ENCODE measurements at places on chromosomes 1 and 21.

GRCh38 chr1:57926025-57926552 lies 502.2 kb upstream of the DAB1 start:
- DNase-seq = no peak

- DNase-seq = no peak
These were observed 192.3 kb downstream of the SLC45A1 start for GRCh38 chr1:8510041-8510823.

DNA sequence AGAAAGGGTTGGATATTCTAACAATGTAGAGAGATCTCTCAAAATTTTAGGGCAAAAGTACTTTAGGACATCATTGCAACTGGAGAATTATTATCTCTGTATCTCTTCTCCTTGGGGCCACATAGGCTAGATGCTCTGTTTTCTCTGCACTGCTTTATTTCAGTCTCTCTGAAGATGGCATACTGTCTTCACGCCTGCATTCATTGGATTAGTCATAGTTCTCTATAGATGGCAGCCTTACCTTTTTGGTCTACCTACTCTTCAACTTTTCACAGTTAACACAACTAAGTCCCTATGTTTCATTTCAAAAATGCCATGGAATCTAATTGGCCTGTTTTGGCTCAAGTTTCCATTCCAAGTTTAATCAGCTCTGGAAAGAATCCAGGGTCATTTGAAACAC lies 1623.3 kb upstream of the B3GALT2 start:
- peak; percentile 63 for DNase-seq

GRCh38 chr1:224644553-224645154 lies 28.5 kb downstream of the CNIH3 start:
- no peak for DNase-seq

GRCh38 chr1:84653130-84653677 lies 37.1 kb downstream of the SSX2IP start:
- no peak for DNase-seq

- no peak for DNase-seq
These were observed 16.5 kb downstream of the PTCH2 start for GRCh38 chr1:44826375-44827196.

- DNase-seq = no peak
These were observed 8.1 kb downstream of the GBP7 start for GRCh38 chr1:89167590-89168230.

DNA sequence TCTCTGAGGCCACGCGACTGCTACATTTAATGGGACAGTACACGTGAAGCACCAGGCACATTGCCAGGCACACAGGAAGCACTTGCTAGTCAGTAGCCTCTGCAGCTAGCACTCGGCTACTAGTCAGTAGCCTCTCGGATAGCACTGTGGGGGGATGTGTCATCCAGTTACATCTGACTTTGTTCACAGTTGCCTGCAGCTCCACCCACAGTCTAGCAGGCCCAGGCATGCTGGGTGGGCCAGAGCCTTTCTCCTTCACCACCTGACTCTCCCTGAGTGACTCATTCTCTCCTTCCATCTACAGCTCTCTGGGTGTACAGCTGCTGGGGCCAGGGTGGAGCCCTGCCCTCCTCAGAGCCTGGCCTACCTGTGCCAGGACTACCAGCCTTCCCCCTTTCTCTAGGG lies 51.5 kb downstream of the PTPRF start:
- peak; percentile 73 for DNase-seq

Measured in NCI-H446 (cell line).